Memory B cell (primary cell): ENCODE measurements at places on chromosomes 16 and 17.

GRCh38 chr16:47626246-47626645 lies 165.1 kb downstream of the PHKB start:
- no peak for DNase-seq

- no peak for DNase-seq
Measured at GRCh38 chr16:58727796-58728568, 6.1 kb downstream of the GOT2 start.

DNA sequence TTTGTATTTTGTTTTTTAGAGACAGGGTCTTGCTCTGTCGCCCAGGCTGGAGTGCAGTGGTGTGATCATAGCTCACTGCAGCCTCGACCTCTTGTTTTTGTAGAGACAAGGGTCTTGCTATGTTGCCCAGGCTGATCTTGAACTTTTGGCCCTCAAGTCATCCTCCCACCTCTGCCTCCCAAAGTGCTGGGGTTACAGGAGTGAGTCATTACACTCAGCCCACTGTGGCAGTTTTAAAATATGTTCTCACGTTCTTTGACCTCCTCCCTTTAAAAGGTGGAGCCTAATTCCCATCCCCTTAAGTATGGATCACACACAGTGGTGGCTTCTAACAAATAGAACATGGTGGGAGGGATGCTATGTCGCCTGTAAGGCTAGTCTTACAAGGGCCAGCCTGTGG lies 67.7 kb downstream of the ZDHHC7 start:
- DNase-seq = no peak

DNA sequence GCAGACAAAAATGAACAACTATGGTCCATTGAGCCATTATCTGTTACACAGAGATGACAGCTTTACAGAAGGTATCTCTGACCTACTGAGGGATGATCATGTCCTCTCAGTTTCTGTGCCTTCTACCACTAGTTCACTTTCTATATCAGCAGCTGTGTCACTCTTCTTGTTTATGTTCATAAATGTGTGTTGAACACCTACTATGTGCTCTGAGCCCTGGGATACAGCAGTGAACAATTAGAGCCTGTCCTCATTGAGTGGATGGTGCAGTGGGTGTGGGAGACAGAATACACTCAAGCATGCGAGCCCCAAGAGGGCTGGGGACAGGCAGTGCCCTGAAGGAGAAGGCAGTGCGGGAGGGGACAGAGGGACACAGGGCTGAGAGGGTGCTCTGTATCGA lies 92.1 kb downstream of the ABCC6 start:
- DNase-seq = no peak

DNA sequence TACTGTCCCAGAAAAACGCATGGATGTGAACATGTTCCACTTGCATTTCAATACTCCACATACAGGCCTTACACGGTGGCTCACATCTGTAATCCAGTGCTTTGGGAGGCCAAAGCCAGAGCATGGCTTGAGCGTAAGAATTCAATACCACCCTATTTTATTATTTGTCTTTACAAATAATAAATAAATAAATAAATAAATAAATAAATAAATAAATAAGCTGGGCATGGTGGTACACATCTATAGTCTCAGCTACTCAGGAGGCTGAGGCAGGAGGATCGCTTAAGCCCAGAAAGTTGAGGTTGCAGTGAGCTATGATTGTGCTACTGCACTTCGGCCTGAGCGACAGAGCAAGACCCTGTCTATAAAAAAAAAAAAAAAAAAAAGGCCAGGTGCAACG lies 53.9 kb downstream of the PLXDC1 start:
- no peak for DNase-seq

DNA sequence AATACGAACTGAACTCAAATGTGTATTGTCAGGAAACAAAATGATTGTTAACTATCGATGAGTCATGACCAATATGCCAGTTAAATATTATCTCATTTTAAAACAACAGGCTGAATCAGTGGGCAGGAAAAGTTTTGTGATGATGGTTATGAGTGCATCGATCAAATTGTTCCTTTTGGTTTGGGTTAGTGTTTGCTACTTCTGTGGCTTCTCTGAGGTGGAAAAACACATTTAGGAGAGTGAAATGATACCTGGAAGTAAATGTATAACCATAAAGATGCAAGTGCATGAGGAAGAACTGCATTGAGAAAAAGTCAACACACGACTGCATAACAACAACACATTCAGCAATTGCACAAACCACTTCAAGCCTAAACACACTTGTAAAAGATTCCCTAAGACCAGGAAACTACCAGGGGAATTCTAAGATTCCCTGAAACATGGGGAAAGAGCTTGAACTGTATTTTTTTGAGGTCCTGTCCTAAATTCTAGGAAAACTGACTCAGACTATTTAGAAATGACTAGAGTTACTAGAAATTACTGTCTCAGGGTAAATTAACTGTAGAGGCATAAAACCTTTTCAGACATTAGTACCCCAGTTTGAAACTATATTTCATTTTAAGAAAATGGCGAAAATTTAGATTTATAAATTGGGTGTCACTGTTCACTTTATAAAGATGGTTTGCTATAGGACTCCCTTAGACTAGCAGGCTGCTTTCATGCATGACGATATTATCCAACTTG lies 44.8 kb downstream of the CDYL2 start:
- DNase-seq = no peak

DNA sequence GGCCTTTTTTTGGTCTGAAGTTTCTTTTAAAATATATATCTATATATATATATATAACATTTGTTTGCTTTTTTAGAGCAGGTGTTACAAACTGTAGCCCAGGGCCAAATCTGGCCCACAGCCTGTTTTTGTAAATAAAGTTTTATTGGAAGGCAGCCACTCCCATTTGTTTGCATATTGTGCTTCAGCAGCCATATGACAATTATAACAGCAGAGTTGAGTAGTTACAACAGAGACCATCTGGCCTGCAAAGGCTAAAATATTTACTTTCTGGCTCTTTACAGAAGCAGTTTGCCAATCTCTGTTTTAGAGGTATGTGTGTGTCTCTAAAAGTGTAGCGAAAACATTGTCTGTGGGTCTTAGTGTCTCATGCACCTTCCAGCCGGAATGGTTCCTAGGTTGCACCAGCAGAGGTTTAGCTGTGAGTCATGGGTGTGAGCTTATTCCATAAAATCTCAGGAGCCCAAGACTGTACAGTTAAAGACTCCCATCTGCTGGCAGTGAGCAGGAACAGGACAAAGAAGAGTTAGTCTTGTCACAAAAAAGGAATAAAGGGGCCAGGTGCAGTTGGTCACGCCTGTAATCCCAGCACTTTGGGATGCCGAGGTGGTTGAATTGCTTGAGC lies 23.8 kb downstream of the LCMT1 start:
- DNase-seq = no peak

DNA sequence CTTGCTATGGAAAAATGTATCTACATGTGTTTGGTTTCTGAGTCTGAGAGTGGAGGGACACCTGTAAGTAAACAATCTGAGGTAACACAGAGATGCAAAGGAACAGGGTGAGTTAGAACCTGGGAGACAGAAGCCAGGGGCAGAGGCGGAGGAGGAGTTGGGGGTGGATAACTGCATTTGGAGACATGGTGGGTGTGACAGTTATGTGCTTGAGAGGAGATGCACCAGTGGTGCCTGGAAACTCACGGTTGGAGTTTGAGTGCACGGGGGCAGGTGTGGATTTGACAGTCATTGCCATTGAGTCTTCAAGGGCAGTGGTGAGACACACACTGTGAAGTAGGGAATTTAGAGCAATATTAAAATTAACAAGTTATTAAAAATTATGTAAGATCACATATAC lies 6.5 kb downstream of the NUP93 start:
- DNase-seq = no peak

GRCh38 chr17:37743875-37744632 lies 805 bp downstream of the HNF1B start:
- peak; percentile 50 for DNase-seq

DNA sequence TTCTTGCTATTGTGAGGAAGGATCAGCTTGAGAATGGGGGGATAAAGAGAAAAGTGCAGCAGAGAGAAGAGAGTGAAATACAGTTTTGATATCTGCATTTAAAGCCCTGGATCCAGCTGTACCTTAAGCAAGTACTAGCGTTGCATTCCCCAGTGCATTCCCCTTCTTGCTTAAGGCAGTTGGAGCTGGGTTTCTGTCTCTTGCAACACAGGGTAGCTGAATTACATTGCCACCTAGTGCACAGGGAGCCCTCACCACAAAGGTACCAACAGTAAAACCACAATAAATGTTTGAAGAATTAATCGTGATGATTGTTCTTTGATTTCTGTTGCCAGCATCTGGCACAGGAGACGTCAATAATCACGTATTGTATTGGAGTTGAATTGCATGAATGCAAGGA lies 588.7 kb downstream of the RBFOX1 start:
- DNase-seq = no peak

DNA sequence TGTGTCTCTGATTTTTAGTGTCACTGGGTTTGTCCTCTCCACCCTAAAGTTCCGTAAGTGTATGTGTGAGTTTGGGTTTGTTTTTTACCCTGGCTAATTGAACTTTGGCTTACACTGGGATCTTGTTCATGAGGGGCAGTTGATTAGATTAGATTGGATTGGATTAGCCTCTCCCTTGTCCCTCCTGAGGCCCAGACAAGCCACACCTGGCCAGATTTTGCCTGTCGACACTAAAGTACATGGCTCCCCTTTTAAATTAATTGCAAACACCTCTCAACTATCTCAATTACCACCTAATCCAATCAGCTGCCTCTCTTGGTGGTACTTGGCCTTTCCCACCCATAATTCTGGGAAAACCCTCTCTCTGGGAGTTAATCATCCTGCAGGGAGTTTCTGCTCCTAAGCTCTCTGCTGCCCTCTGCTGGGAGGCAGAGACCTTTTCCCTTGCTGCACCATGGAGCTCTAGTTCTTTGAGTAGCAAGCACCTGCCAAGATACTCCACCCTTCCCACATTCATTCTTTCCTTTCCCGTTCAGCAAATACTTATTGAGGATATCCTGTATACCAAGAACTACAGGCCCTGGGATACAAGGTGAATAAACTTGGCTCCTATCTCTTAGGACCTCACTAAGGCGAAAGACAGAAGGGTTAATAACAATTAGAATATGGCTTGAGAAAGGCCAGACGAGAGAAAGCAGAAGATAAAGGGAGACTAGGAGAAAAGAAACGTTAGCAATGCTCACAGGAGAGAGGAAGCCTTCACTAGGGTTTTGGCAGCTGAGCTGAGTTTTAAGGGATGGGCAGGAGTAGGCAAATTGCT lies 60.0 kb upstream of the MPHOSPH6 start:
- DNase-seq = peak; percentile 29
